ENCODE measurements at places on chromosomes 3 and 15. TPM values are rescaled to one million over a fixed set of nuclear protein-coding genes. Genes with fewer than 3 reads are reported as not detected.

DNA sequence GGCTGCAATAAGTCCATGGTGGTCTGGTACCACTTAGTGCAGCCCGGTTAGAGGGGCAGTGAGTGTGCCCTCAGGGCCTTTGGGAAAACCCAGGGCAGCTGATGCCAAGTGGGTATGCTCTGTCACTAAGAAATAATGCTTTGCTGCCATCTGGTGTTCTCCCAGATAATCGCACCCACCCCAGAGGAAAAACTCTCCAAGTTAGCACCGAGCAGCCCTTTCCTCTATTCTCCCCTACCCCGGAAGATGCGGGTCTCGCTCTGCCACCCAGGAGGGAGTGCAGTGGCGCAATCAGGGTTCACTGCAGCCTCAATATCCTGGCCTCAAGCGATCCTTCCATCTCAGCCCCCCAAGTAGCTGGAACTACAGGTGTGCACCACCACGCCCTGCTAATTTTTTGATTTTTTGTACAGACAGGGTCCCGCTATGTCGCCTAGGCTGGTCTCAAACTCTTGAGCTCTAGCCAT, 21.3 kb upstream of the DAPK2 start:
- no peak for DNase-seq
- H3K27ac ChIP-seq, result no peak overlapping the region
- no peaks in the 10 kb centered on the region for H3K27me3 ChIP-seq
- no peaks in the 10 kb centered on the region for H3K36me3 ChIP-seq
- H3K4me3 ChIP-seq, result no peak overlapping the region
- peaks cover 4% of the 10 kb centered on the region for H3K4me1 ChIP-seq

AQP9 gene
- 2.0 TPM for total RNA-seq

TMEM207 gene
- total RNA-seq, result not detected

GRCh38 chr3:70702132-70702531, 389.7 kb upstream of the MDFIC2 start:
- no peak for DNase-seq
- H3K27me3 ChIP-seq, result no peaks in the 10 kb centered on the region
- H3K4me1 ChIP-seq, result no peaks in the 10 kb centered on the region
- no peak overlapping the region for H3K27ac ChIP-seq

CHRNA3 gene
- not detected for total RNA-seq

DNA sequence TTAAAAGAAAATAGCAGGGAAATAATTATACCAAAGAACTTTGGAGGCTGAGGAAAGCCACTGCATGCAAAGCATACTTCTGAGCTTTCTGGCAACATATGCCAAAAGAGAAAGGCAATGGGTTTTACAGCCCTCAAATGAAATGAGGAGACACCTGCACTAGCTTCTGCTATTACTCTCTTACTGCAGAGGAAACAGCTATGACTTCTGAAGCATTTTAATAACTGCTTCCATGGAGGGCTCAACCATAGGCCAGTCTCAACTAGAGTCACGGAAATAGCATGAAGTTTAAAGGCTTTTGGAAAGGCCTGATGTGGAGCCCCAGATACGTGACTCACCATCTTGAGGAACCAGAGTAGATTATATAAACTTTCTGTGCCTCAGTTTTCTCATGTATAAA, 114.8 kb downstream of the OXNAD1 start:
- peaks cover 27% of the 10 kb centered on the region for H3K4me1 ChIP-seq
- H3K27ac ChIP-seq, result no peak overlapping the region
- no peaks in the 10 kb centered on the region for H3K27me3 ChIP-seq
- H3K4me3 ChIP-seq, result no peak overlapping the region
- no peak for DNase-seq

DNA sequence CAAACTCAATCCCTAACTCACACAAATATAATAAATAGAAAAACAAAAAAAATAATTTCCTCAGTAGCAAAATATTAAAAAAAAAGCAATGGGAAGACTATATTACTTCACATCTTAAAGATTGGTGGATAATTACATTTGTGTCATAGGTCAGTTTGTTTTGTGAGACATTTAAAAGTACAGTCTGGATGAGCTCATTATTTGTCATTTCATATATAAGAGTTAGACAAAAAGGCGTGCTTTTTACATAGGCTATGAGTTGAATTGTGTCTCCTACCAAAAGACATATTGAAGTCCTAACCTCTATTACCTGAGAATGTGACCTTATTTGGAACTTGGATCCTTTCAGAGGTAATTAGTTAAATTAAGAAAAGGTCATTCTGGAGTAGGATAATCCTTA, 710.1 kb upstream of the CBLB start:
- no peak for DNase-seq
- no peak overlapping the region for H3K27ac ChIP-seq
- H3K4me3 ChIP-seq, result no peak overlapping the region
- no peaks in the 10 kb centered on the region for H3K27me3 ChIP-seq
- no peaks in the 10 kb centered on the region for H3K4me1 ChIP-seq

ZNF710 gene
- 18.6 TPM for total RNA-seq

DUOXA2 gene
- total RNA-seq, result 13.6 TPM

CHST13 gene
- not detected for total RNA-seq

DNA sequence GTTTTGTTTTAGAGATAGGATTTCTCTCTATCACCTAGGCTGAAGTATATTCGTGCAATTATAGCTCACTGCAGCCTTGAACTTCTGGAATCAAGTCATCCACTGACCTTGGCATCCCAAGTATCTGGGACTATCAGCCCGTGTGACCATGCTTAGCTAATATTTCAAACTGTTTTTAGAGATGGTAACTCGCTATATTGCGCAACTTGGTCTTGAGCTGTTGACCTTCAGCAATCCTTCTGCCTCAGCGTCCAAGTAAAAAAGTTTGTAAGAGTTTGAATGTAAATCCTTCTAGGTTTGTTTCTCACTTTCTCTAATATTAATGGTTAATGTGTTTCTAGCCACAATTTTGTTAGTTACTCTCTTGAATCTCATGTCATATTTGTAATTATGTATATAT, 1243.5 kb upstream of the CADM2 start:
- H3K27me3 ChIP-seq, result no peaks in the 10 kb centered on the region
- no peaks in the 10 kb centered on the region for H3K4me1 ChIP-seq
- no peak overlapping the region for H3K4me3 ChIP-seq
- no peaks in the 10 kb centered on the region for H3K36me3 ChIP-seq
- DNase-seq, result no peak

- no peaks in the 10 kb centered on the region for H3K4me1 ChIP-seq
- H3K27ac ChIP-seq, result no peak overlapping the region
- DNase-seq, result no peak
- no peaks in the 10 kb centered on the region for H3K27me3 ChIP-seq
- H3K36me3 ChIP-seq, result no peaks in the 10 kb centered on the region
Measured at GRCh38 chr15:68584756-68585573, 6.2 kb downstream of the CORO2B start.

GOLGA6D gene
- total RNA-seq, result not detected

GRCh38 chr3:190863119-190863465, 598 bp upstream of the GMNC start:
- H3K4me1 ChIP-seq, result peaks cover 13% of the 10 kb centered on the region
- H3K27ac ChIP-seq, result peak overlapping the region; percentile 80
- no peak for DNase-seq
- H3K36me3 ChIP-seq, result no peaks in the 10 kb centered on the region

DNA sequence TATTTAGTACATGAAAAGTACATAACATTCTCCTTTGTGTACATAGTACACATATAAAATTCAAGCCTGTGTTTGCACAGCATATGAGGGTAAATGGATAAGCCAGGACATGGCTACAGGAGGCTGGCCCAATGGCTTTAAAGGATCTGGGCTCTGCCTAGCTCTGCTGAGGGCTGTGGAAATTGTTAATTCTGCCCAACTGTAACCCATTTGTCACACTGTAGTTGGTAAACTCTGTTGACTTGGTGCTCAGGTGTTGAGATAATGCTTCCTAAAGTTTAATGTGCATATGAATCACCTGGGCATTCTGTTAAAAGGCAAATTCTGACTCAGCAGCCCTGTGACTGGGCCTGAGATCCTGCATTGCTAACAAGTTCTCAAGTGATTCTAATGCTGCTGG, 196.5 kb upstream of the ZPLD1 start:
- H3K27me3 ChIP-seq, result no peaks in the 10 kb centered on the region
- H3K4me3 ChIP-seq, result no peak overlapping the region
- H3K36me3 ChIP-seq, result no peaks in the 10 kb centered on the region
- no peak overlapping the region for H3K27ac ChIP-seq
- no peak for DNase-seq

CNTN4 gene
- 6.5 TPM for total RNA-seq
